ENCODE measurements at places on chromosomes 16 and 17. TPM values are rescaled to one million over a fixed set of nuclear protein-coding genes. Genes with fewer than 3 reads are reported as not detected.

IRX6 gene
- not detected for total RNA-seq

C16orf86 gene
- not detected for total RNA-seq

TMIGD1 gene
- total RNA-seq = not detected

GRCh38 chr16:62038225-62038624, 2.0 kb upstream of the CDH8 start:
- no peaks in the 10 kb centered on the region for H3K4me1 ChIP-seq
- H3K27ac ChIP-seq = no peak overlapping the region
- DNase-seq = peak; percentile 6
- H3K4me3 ChIP-seq = no peak overlapping the region
- H3K27me3 ChIP-seq = peaks cover 27% of the 10 kb centered on the region

- no peaks in the 10 kb centered on the region for H3K4me1 ChIP-seq
- H3K27ac ChIP-seq = no peak overlapping the region
- peaks cover 71% of the 10 kb centered on the region for H3K27me3 ChIP-seq
- no peak for DNase-seq
- H3K36me3 ChIP-seq = no peaks in the 10 kb centered on the region
These were observed 41.6 kb downstream of the SNX11 start for GRCh38 chr17:48148854-48149786.

DNA sequence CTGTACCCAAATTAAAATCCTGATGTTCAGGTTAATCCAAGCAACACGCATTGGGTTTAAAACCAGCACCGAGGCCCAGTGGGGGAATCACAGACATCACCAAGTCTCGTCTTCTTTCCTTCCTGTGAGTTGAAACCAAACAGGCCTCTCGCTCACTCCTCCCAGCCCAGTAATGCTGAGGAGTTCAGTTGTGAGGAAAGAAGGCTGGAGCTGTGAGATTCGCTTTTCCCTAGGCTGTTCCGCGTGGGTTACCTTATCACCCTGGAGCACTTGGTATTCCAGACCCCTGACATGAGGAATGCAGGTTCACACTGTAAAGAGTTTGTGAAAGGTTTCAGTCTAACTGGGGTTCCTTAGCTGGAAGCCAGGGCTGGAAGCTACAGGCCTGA, 20.8 kb downstream of the CIBAR2 start:
- H3K4me1 ChIP-seq = no peaks in the 10 kb centered on the region
- no peaks in the 10 kb centered on the region for H3K27me3 ChIP-seq
- H3K4me3 ChIP-seq = no peak overlapping the region
- no peaks in the 10 kb centered on the region for H3K36me3 ChIP-seq
- H3K27ac ChIP-seq = no peak overlapping the region

DNA sequence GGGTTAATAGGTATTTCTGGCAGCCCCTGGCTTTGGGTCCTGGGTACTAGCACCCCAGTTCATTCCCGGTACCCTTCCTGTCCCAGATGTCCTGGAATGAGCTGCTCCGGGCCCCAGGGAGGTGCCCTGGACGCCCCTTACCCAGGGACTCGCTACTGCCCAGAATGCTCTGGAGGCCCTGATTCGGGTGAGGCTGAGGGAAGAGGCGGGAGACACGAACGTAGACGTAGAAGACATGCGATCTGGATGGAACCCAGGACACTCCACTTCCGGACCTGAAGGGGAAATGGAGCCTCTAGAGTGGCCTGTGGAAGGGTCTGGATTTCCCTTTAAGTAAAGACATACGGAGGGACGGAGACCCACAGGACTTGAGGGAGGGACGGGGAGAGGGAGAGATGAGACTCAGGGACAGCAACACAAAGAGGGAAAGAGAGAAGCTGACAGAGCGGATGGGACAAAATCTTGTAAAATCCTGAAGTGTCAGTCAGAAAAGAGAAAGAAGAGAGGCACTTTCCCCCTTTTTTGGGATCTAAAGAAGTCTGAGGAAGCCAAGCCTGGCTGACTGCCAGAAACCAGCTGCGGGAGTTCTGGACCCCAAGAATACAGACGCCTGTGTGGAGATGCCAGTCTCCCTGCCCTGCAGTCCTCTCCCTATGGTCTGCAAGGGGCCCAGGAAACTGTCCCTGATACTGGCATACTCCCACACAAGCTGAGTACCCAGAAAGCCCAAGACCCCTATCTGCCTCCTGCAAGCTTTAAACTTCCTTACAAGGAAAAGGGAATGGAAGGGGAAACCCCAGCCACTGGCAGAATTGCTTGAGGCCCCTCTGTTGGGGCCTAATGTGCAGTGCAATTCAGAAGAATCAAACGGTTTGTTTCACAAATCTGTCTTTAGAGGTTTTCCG, 1.0 kb upstream of the HOXB13 start:
- H3K27me3 ChIP-seq = no peaks in the 10 kb centered on the region
- peak overlapping the region; percentile 90 for H3K4me3 ChIP-seq
- H3K4me1 ChIP-seq = peaks cover 68% of the 10 kb centered on the region
- DNase-seq = peak; percentile 61

DNA sequence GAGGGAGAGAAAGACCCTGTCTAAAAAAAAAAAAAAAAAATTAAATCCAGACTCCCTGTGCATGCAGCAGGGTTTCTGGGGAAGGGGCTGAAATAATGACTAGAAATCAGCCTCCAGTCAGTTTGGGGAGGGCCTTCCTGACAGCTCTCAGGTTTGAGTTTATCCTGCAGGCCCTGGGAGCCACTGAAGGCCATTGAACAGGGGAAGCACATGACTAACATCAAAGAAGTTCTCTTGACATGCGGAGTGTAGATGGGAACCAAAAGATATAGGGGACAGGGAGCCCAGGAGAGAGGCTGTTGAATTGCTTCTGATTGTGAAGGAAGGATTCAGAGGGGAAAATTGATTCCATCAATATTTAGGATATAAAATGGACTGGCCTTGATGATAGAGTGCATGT, 2.8 kb upstream of the RABEP2 start:
- no peak for DNase-seq
- no peaks in the 10 kb centered on the region for H3K27me3 ChIP-seq
- no peak overlapping the region for H3K27ac ChIP-seq
- H3K4me3 ChIP-seq = no peak overlapping the region
- H3K36me3 ChIP-seq = no peaks in the 10 kb centered on the region

- peaks cover 11% of the 10 kb centered on the region for H3K36me3 ChIP-seq
- no peaks in the 10 kb centered on the region for H3K4me1 ChIP-seq
- no peak overlapping the region for H3K4me3 ChIP-seq
- H3K27me3 ChIP-seq = no peaks in the 10 kb centered on the region
- no peak overlapping the region for H3K27ac ChIP-seq
- no peak for DNase-seq
These were observed 7.8 kb downstream of the BFAR start for GRCh38 chr16:14640538-14640937.

DNA sequence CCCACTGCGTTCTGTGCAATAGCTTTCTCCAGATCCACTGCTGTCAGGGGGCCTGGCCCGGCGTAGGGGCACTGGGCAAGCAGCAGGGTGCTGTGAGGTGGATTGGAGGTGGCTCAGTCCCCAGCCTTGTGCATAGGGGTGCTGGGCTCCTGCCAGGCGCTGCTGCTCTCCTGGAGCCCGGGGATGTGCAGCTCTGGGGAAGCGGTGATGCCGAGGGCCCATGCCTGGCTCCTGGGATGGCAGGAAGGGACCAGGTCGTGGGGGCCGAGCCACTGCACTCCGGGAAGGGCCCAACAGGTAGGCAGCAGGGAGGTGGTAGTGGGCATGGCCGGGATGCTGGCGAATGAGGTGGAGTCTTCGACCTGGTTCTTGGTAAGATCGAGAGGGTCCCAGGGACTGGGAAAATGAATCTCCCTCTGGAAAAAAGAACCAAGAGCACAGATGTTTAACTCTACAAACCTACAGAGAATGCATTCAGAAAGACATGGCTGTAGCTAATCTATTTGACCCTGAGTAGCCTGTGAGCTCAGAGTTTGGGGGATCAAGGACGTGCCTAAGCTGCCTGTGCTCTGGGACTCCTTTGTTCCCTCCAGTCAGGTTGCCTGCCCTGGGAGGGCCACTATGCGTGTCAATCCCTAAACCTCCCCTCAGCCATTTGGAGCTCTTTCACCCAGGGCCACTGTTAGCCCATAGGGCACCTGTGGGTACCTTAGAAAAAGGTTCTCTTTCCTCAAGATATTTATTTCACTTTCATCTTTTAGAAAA, 6.6 kb upstream of the SUPT4H1 start:
- no peak overlapping the region for H3K4me3 ChIP-seq
- no peak overlapping the region for H3K27ac ChIP-seq
- no peak for DNase-seq
- H3K27me3 ChIP-seq = no peaks in the 10 kb centered on the region

DNA sequence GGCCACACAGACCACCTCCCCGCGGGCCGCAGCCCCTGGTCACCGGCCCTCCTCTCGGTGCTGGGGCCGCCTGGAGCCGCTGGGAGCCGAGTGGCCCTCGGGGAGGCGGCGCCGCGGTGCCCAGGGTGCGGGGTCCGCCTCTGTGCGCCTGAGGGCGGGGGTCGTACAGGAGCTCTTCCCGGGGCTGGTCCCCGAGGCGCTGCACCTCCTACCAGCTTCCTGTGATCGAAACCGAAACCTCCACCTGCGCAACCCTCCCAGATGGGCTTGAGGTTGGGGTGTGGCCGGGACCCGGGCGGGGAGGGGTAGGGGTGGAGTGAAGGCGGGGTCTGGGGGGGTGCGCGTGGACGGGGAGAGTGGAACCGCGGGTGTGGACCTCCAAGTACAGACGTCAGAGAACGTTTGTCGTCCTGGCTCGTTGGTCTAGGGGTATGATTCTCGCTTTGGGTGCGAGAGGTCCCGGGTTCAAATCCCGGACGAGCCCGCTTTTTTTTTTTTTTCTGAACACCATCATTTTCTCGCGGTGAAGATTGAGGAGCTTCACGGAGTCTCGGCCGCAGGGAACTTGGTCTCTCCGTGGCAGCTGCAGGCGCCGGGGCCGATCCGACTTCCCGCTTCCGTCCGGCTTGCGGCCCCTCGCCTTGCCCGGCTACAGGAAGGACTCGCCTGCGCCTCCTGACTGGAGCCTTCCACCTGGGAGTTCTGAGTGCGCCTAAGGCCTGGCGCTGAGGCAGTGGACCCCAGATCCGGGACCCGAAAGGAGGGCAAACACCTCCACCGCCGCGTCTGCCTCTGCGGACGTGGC, 23.9 kb downstream of the ZNF213 start:
- H3K27me3 ChIP-seq = no peaks in the 10 kb centered on the region
- peak; percentile 83 for DNase-seq
- no peaks in the 10 kb centered on the region for H3K36me3 ChIP-seq
- H3K27ac ChIP-seq = peak overlapping the region; percentile 80
- H3K4me1 ChIP-seq = no peaks in the 10 kb centered on the region

GRCh38 chr16:85370881-85371651, 242.1 kb upstream of the GSE1 start:
- no peak overlapping the region for H3K27ac ChIP-seq
- no peak for DNase-seq
- no peak overlapping the region for H3K4me3 ChIP-seq
- H3K27me3 ChIP-seq = no peaks in the 10 kb centered on the region
- peaks cover 11% of the 10 kb centered on the region for H3K4me1 ChIP-seq

DNA sequence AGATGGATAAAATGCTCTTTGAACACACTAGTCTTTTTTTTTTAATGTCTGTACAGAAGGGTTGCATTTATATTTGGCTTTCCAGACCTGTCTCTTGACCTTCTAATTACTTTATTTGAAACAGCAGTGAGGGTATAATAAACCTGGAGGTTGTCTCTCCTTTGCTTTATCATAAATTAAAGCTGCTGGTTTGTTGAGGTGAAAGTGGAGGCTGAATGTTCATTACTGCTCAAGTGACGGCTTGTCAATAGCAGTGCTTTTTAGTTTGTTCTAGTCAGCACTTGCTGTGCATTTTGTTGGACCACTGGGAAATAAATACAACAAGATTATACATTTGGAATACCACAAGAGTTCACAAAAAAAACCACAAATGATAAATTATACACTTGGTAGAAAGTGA, 264.2 kb downstream of the IRX3 start:
- no peak overlapping the region for H3K4me3 ChIP-seq
- H3K27me3 ChIP-seq = no peaks in the 10 kb centered on the region
- no peak for DNase-seq
- H3K36me3 ChIP-seq = no peaks in the 10 kb centered on the region
- peaks cover 6% of the 10 kb centered on the region for H3K4me1 ChIP-seq

GRCh38 chr16:56288019-56288418, 96.7 kb downstream of the GNAO1 start:
- H3K27ac ChIP-seq = no peak overlapping the region
- H3K36me3 ChIP-seq = no peaks in the 10 kb centered on the region
- 0 out of 2 replicates have a peak, but pooled peaks cover 8% of the 10 kb centered on the region for H3K27me3 ChIP-seq
- no peaks in the 10 kb centered on the region for H3K4me1 ChIP-seq
- no peak for DNase-seq
- no peak overlapping the region for H3K4me3 ChIP-seq

Measured in PC-3 (cell line).